Stimulated activated effector memory CD8-positive, alpha-beta T cell treated with anti-CD3 and anti-CD28 coated beads, Interleukin-12 subunit alpha, Interleukin-12 subunit beta, amount 100 ng/mL, for 72 hours (primary cell): ENCODE measurements at places on chromosomes 5 and 9.

DNA sequence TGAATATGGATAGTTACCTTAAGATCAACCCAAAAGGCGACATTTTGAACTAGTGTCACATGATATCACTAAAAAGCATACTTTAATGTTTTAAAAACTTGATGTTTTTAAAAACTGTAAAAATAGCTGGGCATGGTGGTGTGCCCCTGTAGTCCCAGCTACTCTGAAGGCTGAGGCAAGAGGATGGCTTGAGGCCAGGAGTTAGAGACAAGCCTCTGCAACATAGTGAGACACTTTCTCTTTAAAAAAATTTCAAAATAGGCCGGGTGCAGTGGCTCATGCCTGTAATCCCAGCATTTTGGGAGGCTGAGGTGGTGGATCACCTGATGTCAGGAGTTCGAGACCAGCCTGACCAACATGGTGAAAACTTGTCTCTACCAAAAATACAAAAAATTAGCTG, 129.5 kb downstream of the NPR3 start:
- DNase-seq: no peak

- DNase-seq: no peak
Observed at GRCh38 chr5:175484322-175484721, 6.0 kb downstream of the SFXN1 start.

DNA sequence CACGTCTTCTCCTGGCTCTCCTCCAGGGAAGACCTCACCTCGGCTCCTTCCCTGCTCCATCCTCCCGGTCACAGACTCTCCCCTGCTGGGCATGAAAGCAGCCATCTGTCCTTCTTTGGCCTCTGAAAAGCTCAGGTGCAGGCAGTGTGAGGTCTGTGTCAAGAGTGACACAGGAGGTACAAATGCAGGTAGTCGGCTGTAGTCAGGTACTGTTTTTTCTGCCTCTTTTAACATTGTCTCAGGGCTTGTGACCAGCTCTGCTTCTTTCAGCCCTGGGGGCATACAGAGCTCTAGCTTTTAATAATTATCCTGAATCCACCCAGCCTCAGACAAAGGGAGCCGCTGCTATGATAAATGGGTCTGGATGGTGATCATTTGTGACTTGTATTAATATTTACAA, 46.4 kb downstream of the C5orf15 start:
- DNase-seq: no peak

- DNase-seq: no peak
Observed at GRCh38 chr5:60223342-60223741, 329.8 kb upstream of the PDE4D start.
